ENCODE measurements at places on chromosomes 3 and 15.

DNA sequence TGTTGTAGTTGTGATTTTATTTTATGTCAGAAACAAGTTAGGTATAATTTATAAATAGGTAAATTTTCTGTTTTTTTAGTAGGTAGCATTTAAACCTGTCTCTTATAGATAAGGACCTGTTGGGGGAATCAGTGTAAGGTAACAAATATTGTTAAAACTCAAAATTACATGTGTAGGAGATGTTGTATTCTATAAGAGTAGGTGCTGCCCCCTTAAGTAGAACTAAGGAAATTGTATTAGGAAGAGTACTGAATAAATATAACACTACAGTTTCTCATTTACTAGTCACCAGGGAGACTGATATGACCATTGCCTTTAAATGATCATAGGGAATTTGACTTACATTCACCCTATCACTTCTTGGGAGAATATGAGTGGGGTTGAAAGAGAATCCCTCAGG lies 31.2 kb downstream of the SLC25A36 start:
- DNase-seq = no peak

GRCh38 chr15:66780973-66781718 lies 79.1 kb downstream of the SMAD6 start:
- no peak for DNase-seq

- no peak for DNase-seq
These were observed 208.0 kb upstream of the MME start for GRCh38 chr3:154872074-154872473.

- DNase-seq = no peak
These were observed 44.0 kb downstream of the SMAD3 start for GRCh38 chr15:67109141-67110034.

DNA sequence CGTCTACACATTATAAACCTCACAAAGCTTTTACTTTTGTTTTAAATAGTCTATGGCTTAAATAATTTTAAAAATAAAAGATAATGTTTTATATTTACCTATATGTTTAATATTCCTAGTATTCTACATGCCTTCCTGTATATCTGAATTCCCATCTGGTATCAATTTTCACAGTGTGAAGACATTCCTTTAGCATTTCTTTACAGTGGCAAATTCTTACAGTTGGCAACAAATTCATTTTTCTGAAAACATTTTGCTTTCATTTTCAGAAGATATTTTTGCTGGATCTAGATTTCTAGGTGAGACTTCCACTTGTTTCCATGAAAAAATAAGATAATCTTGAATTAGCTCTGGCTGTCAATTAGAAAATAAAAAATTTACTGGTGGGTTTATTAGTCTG lies 471.4 kb upstream of the NAALADL2 start:
- DNase-seq = no peak

DNA sequence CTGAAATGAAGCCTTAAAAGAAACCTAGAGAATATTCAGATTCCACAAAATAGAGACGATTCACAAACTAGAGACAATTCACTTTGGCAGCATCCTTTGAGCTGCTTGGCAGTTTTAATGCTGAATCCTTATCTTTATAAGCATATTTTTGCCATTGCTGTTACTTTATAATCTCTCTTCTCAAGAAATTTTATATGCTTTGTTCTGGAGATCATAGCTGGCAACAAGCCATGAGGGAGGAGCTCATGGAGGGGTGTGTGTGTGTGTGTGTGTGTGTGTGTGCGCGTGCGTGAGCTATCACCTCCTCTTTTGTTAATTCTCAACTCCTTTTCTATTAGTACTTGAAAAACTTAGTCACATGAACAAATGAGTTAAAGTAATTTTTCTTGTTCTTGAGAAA lies 495.0 kb upstream of the RGMA start:
- no peak for DNase-seq

DNA sequence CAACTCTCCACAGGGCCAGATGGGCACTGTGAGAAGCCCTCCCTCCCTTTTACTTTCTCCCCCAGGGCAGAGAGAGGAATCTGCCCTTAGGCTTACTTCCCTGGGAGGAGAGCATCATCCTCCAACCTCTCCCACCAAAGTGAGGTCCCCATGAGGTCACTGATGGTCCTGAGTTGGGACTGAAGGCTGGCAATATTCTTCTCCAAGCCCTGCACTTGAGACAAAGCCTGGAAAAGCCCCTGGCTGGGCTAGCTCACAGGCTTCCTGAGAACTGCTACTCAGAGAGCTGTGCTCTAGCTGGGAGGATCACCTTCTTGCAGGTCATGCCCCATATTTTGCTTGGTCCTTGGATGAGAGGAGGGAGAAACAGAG lies 110.0 kb upstream of the MEF2A start:
- no peak for DNase-seq

DNA sequence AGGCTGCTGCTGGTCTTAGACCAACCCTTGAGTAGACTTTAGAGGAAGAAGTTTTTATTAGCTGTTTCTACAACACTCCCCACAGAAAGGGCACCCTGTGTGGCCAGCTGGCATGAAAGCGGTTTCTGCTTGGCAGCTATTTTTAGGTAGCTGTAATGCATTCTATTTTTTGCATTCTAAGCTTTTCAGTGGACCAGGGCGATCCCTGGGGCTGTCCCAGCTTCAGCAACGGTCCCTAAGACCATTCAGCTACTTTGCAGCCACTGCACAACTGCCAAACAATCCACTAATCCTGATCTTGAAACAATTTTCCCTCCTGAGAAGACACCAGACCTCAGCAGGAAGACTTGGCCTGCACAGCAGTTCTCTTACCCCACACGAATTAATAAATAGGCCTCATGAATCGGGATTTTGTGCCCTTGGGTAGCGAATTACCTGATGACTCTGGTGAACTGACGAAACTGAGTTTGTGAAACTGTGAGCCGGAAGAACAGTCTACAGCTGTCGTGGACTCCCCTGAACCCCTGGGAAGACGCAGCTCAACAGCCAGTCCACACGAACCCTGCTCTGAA lies 14.6 kb upstream of the TFRC start:
- no peak for DNase-seq

DNA sequence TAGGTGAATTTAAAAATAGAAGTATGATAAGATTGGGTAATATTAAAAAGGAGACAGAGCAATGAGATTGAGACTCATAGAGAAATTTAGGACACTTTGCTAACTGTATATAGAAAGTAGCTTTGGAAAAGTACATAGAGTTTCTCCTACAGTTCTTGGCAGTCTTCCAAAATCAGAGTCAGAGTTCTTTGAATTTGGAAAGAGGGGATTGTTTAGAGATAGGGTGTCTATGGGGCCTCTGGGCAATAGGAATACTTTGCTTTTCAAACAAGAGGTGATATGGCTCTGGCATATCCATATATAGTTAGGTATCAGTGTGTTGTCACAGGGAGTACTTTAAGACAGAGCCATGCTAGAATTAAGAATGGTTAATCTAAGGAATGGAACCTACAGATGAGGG lies 477.1 kb upstream of the KCNMB2 start:
- DNase-seq = no peak

Measured in CD4-positive, alpha-beta memory T cell (primary cell).